ENCODE measurements at places on chromosomes 12 and 14.

DNA sequence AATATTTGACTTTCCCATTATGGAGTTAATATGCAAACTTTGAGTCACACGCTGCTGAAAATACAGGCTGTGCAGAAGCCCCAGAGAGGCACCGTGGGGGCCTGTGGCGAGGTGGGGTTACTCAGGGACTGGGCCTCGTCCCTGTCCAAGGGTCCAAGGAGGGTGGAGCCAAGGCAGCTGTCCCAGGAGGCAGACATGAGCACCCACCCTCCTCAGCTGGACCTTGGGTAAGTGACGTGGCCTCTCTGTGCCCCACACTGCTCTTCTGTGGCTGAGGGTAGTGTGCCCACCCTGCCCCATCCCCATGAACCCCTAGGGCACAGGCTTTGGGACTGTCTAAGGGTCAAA, 39.4 kb downstream of the FAM222A start:
- DNase-seq: no peak

GRCh38 chr12:129588142-129588541, 315.7 kb downstream of the TMEM132D start:
- no peak for DNase-seq

GRCh38 chr12:48442179-48442847, 30.0 kb upstream of the ANP32D start:
- DNase-seq: no peak

DNA sequence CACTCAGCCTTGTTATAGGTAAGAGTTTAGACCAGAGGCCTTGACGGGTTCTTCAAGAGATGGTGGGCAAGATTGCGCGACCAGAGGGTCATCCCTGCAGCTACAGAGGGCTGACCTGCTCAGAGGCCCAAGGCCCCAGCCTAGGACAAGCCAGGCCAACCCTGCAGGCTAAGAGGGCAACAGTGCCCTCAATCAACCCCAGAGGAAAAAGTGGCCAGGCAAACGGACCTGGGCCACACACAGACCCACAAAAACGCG, 1.3 kb downstream of the SSH1 start:
- no peak for DNase-seq

- DNase-seq: no peak
Measured at GRCh38 chr14:22112004-22112403, 438.4 kb upstream of the OR4E1 start.

DNA sequence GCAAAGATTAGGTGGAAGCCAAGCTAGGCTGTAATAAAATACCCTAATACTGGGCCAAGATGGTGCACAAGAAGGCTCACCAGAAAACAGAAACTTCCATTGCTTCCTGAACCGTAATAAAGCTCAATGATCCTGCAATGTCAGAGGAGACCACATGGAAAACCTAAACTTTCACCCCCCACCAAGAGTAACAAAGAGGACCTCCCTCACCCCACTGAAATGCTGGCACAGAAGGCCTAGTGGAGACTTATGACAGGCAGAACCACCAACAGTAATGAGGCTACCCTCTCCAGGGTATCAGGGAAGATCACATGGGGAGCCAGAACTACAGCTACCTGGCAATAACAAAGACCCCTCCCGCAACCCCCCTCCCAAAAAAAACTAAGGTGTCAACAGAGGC, 43.1 kb downstream of the CEP83 start:
- no peak for DNase-seq

DNA sequence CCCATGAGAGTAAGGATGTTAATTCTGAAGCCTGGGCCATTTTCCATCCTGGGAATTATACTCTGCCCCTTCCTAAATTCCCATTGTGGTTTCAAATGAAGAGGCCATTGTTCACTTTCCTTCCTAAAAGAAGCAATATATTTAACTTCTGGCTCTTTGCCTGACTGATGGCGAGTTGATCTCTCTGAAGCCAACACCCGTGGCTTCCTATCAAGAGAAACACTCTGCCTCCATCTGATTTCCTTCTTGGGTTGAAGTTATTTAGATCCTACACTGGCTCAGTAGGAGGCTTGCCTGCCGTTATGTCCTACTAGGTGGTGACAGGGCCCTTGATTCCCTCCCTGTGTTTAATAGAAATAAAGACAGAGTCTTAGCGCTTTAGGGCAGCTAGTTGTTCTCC, 97.4 kb downstream of the PRKCH start:
- no peak for DNase-seq

GRCh38 chr14:22088614-22089342, 415.2 kb upstream of the OR4E1 start:
- no peak for DNase-seq

DNA sequence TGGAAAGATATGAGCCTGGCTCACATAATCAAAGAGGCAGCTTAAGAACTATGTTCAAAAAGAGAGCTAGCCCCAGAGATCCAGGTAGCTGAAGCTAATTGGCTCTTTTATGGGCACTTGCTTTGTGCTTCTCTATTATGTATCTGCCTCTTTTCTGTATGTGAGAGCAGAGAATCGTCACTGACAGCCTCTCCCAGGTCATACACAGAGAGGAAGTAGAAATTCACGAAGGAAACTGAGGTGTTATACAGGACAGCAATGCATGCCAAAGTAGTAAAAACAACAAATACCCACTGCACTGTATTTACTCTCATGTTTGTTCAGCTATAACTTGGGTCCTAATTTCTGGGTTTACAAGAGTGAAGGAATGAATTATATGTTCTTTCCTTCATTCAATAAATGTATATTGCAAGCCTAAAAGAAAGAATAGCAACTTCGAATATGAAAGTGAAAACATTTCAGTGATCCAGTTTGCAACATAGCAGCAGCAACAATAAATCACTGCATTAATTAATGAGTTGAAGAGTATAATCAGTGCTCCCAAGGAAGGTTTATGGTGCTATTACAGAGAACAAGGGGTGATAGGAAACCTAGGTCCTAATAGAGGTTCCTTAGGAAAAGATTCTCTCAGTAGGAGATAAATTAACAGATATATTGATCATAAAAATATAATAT, 47.1 kb upstream of the ATXN7L3B start:
- DNase-seq: peak; percentile 74

DNA sequence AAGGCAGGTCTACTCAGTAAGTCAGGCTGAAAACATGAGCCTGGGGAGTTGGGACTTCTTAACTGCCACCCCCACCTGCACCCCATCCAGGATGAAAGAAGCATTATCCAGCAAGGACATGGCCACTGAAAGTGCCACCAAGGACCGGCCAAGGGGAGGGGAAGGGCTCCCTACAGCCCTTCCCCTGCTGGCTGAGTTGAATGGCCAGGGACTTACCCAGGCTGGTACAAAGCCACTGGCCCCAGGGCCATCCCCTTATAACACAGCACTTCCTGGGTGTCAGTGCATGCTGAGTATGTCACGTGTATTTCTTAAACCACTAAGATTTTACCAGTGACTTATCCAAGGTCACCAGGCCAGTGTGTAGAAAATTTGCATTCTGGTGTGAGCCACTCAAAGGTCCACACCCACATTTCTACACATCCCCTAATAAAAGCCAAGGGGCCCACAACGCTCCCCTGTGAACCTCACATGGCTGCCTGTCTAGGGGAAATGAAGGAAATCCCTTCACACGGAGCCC, 29.3 kb upstream of the ZFP36L1 start:
- DNase-seq: no peak

DNA sequence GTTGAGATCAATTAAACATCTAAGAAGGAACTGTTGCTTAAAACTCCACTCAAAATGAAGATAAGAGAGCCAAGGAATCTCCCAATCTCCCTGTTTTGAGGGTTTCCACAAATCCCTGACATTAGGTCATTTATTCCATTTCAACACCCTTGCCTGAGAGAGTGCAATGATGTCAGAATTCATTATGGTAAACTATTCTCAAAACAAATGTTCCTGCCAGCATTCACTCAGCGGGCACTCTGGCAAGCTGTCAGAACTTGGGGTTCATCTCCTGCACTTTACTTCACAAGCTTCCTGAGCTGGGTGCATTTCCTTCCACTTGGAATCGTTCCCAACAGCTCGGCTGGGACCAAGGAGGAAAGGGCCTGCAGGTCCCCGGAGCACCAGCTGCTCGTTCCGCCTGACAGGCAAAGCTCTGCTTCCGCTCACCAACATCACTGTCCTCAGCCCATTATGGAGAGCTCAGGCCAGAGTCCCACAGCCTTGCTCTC, 117.8 kb downstream of the TTC7B start:
- peak; percentile 7 for DNase-seq

DNA sequence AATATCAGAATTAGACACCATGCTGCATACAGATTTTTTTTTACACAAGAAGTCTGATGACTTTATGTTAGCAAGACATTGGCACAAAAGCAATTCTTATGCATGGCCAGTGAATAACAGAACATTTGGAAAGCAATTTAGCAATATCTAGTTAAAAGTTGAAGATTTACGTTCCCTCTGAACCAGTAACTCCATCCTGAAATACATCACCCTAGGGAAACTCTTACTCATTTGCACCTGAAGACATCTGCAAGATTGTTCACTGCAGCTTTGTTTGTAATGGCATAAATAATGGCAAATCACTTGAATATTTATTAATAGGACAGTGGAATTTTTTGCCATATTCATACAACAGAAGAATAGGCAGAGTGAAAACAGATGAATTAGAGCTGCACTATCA, 670.0 kb upstream of the NOVA1 start:
- DNase-seq: no peak

DNA sequence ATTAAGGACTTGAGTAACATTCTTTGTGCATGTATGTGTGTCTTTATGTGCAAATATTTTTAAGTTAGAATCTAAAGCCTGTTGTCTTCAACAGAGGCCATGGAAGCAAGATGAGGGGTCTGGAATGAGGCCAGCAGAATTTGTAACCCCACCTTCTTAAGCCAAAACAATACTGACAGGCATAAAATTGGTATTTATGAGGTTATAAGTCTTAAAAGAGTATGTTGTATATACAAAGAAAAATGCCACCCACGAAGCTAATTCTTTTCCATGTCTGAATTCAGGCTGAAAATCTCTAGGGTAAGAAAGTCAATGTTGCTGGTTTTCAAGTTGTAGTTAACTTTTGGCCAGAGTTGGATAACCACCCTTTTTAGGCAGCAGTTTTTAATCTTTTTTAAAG, 86.2 kb upstream of the TMTC1 start:
- DNase-seq: no peak

GRCh38 chr14:95458906-95459305, 57.5 kb downstream of the SYNE3 start:
- no peak for DNase-seq

DNA sequence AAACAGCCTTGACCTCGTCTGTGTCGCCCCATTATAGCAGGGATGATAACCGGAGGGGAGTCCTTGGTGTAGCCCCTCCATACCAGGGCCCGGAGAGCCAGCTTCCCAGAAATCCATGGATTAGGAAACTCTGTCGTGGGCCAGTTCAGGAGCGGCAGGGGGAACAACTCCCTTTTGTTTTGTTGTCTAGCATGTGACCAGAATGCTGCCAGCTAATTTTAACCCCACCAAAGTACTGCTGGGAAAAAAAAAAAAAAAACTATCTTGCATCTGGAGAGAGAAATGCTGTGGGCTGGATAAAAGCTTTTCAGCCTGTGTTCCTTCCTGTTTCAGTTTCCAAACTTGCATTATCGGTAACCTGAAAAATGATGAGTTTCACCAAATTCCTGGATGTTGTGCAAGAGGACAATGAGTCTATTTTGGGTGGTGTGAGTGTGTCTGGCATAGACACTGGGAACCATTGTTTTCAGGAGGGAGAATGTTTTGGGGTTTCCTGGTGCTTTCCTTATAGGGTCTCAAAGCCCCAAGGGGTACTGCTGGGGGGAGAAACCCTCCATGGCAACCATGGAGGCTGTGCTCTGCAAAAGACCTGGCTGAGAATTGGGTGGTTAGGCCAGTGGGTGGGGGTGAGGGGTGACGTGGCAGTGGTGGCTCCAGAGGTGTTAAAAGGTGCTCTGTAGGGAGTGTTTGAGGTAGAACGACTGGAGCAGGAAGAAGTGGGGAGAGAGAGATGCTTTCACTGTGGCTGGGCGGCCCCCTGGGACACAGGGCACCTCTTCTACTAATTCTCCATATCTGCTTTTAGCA, 14.9 kb upstream of the IRF2BPL start:
- DNase-seq: no peak

- DNase-seq: no peak
Measured at GRCh38 chr12:106984588-106985137, 2.3 kb downstream of the MTERF2 start.

GRCh38 chr14:95026851-95027463, 130.4 kb downstream of the DICER1 start:
- DNase-seq: no peak

DNA sequence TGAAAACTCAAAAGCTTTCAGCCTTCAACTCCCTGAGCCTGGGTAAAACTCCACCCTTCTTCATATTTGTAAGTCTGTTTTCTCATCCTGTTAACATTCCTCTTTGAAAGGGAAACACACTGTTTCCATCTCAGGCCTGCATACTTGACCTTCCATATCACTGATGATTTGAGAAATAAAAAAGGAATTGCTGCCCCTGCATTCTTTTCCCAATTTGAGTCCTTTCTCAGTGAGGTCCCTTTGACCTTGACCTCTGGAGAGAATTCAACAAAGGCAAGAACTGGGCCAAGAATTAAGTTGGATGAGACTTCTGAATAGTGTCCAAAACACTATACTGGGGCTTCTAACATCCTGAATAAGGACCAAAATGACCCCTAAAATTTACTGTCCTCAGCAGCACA, 108.0 kb downstream of the AEBP2 start:
- DNase-seq: no peak

DNA sequence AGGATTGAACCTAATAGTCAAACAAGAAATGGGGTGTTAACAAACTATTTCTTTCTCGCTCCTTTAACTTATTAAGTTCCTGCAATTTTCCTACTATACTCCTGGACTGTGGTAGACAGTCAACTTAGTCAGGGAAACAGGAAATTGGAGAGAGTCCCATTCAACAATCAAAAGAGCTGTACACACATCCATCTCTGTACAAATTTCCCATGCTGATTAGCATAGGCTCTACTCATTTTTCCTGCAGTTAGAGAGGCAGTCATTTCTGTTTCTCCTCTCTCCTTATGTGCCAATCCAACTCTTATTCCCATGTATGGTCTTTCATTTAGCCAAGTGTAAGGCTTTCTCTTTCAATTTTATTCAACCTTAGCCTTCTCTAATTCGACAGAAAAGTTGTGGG, 1168.5 kb upstream of the FLRT2 start:
- no peak for DNase-seq

DNA sequence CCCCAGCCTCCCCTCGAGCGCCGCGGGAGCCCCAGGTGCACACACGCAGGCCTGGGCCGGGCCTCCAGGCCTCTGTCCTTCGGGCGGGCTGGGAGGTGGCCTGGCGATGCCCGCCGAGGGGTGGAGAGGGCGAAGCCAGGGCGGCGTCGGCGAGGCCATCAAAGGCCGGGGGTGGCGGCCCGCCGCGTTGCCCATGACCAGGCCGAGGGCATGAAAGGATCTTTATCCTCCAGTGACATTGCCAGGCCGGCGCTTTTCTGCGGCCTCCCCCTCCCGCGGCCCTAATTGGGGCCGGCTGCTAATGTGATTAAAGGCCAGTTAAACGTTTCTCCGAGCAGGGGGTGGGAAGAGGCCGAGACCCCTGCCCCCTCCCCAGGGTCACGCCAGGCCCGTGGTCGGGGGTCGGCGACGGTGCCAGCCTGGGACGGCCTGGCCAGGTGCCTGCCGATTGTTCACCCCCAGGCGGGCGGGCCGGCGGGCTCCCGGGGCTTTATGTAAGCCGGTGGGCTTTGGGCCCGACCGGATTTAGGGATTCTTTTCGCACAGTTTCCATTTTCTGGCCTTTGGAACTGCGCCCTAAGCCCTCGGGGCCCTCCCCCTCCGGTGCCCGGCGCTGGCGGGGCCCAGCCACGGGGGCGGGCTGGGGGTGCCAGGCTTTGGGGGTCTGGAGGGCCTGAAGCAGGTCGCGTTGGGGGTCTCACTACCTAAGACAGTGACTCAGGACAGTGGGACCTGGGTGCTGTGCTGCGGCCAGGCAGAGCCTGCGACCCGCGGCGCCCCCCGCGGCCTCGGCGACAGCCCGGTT, 103.2 kb upstream of the DIO3 start:
- no peak for DNase-seq

- DNase-seq: no peak
Measured at GRCh38 chr14:72513965-72514659, 379.8 kb downstream of the DPF3 start.
